ENCODE measurements at places on chromosomes 12 and 14.

- DNase-seq = peak; percentile 52
Observed at GRCh38 chr12:19129486-19130223, at the start of gene PLEKHA5. PLEKHA5 (plus strand) TSS chr12:19129733; CDS start chr12:19129800, 67 bp downstream.

- DNase-seq = no peak
Observed at GRCh38 chr14:68444449-68445168, 348.3 kb downstream of the ZFP36L1 start.

DNA sequence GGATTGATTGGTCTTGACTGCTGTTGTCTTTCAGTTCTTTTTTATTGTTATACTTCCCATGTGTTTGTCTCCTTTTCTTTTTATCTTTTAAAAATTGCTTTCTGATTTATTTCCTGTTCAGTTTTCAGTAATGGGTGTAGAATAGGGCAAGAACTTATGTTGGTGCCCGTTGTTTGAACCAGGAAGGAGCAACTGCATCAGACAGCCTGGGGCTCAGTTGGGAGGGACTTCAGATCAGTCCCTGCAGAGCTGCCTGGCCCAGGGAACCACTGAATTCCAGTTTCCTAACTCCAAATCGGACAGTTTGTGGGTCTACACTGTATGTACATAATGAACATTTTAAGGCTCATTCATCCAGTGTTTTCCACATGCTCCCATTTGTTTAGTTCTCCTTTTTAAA, 64.9 kb downstream of the FBXO34 start:
- DNase-seq = no peak

DNA sequence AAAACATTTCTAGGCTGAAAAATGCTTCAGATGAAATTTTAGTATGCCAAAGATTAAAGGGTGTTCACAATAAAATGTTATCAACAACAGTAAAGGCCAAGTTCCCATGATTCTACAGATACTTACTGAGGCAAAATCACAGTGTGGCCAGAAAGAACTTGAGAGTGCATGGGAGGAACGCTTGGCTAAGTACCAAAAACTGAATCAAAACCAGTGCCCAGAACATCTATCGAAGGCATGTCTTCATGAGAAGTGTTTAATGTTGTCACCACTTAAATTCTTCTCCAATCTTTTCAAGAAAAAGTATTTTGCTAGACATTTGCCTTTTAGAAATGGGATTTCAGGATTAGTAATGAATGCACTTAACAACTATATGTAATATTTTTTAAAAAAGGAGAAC, 41.5 kb downstream of the KIF21A start:
- DNase-seq = no peak

GRCh38 chr12:67515679-67516340, 132.7 kb upstream of the DYRK2 start:
- peak; percentile 25 for DNase-seq

DNA sequence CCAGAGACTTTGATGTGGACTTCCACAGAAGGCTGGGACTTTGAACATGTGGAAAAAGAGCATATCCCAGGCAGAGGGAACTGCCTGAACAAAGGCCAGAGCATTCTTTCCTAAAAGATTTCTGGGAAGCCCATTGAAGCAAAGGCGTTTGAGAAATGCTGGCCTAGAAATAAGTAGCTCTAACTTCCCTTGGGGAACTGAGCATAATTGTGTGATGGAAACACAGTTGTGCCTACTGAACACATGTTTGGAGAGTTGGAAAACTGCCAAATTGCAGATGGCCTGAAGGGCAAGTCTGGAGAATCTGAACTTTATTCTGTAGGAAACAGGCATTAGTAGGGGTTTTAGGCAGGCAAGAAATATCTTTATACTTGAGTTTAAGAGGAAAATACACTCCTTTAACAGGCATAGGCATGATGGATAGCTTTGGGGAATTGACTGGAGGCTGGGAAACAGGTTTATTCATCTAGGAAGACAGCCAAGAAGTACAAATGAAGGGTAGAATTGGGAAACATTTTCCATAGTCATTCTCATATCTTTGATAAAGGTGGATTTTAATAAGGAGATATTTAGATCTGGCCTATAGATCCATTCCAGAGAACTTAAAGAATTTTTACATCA, 134.1 kb downstream of the TPH2 start:
- DNase-seq = no peak

DNA sequence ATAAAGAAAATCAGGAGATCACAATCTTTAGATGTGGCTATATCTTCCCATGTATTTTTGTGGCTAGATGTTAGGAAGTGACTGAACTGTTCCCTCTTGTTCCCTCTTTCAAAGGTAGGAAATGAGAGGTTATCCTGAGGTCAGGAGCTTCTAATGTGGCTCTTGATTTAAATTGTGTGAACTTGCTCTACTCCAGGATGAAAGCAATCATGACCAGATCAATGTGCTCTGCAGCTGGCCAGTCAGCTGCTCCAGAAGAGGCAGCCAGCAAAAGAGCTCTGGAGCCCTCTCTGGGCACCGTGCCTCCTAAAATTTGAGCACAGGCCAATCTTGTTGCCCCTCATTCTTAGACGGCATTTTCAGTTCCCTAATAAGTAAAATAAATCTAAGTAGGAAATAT, 32.0 kb downstream of the CDK17 start:
- no peak for DNase-seq

- DNase-seq = no peak
Observed at GRCh38 chr12:12600659-12601058, 11.0 kb upstream of the CREBL2 start.

GRCh38 chr12:113866496-113866895, 99.6 kb downstream of the RBM19 start:
- no peak for DNase-seq

- DNase-seq = no peak
Observed at GRCh38 chr12:65152012-65152411, 17.4 kb upstream of the LEMD3 start.

Data from activated T-cell treated with anti-CD3 and anti-CD28 coated beads, Interleukin-2, amount 50 U/mL, for 1 hour (primary cell).